ENCODE measurements at places on chromosomes 12 and 14.

- no peak for DNase-seq
Measured at GRCh38 chr14:58198086-58198485, 1.9 kb upstream of the ACTR10 start.

- no peak for DNase-seq
Measured at GRCh38 chr12:45257185-45257930, 41.5 kb downstream of the ANO6 start.

DNA sequence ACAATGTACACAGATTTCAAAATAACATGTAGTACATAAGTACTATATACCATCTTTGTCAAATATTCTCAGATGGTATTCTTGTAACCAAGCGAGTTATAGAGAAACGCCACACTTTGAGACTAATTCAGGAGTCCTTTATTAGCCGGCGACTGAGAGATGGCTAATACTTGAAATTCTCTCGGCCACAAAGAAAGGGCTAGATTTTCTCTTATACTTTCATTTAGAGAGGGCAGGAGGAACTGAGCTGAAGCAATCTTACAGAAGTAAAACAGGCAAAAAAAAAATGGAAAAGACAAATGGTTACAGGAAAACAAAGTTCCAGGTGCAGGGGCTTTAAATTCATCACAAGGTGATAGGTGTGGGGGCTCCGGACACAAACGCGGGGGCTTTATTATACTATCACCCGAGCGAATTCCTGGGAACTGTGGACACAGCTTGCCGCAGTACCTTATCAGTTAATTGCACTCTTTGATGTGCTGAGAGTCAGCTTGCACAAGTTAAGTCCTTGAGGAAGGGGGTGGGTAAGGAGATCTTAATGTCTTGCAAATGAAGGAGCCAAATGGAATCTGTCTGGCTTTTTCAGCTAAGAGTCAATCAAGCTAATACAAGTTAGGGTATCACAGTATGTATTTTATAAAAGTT is 382.3 kb downstream of the KCNH5 start:
- no peak for DNase-seq

DNA sequence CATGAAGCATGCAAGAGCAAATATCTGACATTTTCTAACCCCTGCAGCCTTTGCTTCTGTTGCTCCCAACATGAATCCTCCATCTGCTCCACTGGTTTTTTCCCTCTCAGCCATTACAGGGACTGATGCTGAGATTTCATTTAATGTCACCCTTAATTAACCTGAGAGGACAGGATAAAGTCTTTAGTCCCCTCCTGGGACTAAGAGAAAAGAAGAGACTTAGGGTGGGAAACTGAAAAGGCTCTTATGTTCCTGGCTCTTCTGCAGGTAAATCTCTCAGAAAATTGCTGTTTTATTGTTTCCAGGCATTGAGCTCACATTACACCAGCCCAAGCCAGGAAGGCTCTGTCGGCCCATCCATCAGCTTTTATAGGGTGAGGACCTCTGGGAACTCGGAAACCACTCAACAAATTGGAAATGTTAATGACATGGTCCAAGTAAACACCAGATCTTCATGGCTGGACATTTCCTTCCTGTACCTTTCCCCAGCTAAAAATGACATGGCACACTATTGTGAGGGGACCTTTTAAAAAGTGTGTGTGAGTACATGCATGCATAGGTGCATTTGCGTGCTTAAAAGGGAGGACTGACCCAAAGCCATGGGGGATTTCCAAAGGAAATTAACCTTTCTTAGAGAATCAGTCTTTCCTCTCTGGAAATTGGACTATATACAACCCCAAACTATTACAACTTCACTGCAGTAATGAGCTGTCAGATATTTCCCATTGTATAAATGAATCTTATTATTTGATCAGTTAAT is 408.1 kb upstream of the TMTC1 start:
- no peak for DNase-seq

DNA sequence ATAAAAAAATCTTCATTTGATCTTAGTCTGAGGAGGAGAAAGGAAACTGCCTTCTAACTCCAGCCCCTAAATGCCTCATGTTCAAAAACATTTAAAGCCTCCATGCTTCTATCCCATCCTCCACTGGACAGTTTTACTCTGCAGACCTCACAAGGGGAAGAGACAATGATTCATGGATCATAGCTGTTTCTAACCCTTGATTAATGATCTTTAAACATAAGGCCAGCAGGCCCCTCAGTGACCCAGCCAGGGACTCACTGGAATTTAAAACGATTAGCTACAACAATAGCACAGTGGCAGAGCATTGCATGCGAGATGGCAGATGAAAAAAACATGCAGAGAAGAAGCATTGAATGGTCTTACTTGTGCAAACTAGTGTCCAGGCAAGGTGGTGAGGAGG is 6.0 kb downstream of the DCTN2 start:
- DNase-seq: no peak

DNA sequence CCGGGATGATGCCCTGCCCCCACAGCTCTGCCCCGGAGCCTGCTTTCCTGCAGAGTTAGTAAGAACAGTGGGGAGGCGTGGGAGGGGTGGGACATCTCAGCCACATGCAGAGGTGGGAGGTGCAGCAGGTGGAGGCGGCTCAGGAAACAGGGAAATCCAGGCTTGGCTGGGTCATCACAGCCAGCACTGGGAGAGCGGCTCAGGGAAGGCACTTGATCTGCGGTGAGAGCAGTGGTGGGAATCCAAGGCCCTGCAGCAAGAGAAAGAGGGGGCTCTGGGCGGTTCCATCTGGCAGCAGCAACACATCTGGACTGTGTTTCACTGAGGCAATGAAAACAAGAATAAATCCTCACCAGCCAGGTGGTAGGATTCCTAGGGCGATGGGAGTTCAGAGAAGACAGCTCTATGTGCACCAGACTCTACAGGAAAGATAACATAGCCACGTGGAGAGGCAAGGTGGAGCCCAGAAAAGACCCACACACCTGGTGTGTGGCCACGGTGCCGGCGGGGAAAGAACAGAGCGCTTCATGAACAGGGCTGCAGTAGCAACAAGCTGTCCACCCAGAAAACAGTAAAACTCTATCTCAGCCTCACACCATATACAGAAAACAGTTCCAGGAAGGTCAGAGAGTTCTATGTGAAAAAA is 57.6 kb downstream of the CCDC85C start:
- no peak for DNase-seq

DNA sequence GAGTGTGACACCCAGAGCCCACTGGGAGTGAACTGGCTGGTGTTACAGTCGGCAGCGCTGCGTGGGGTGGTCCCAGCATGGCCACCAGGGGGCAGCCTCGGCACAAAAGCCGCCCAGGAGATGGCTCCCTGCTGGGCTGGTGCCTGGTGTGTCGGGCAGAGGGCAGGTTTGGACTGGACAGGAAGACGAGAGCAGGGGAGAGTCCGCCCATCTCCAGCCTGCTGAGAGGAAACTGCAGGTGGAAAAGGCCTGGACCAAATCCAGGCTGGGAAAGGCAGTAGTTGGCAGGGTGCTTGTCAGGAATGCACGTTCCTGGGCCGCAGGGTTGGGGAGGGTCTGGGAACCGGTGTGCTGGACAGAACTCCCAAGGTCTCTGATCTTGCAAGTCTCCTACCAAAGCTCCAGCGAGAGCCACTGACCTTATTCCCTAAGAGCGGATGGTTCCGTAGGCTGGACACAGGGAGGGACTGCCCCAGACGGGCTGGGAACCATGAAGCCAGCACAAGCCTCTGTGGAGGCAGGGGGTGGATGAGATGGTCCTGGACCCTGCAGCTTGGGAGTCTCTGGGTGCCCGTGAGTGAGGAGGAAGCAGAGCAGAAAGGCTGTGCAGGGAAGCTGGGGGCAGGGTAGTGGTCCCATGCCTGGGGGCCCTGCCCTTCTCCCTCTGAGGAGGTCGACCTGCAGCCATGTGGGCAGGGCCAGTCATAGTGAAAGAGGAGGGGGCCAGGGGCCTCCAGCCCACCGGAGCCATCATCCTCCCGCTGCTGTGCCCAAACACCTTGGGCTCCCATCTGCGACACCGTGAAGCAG is 1.8 kb downstream of the AHNAK2 start:
- DNase-seq: peak; percentile 96

DNA sequence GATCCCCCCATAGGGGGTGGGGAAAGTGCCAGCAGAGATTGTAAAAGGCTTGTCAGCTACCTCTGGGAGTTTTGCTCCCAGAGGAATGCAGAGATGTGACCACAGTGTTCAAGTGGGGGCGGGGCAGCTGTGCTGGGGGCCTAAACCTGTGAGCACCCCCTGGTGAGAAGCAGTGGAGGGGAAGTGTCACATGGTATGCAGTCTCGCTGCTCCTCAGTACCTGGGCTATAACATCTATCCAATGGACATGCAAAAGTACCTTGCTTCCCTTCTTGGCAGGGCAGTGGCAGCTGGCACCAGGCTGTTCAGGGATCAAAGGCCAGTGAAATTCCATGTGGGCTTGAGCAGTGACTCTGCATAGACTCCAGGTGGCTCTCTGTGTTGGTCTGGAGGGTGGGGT is 20.3 kb downstream of the OR4K2 start:
- no peak for DNase-seq

DNA sequence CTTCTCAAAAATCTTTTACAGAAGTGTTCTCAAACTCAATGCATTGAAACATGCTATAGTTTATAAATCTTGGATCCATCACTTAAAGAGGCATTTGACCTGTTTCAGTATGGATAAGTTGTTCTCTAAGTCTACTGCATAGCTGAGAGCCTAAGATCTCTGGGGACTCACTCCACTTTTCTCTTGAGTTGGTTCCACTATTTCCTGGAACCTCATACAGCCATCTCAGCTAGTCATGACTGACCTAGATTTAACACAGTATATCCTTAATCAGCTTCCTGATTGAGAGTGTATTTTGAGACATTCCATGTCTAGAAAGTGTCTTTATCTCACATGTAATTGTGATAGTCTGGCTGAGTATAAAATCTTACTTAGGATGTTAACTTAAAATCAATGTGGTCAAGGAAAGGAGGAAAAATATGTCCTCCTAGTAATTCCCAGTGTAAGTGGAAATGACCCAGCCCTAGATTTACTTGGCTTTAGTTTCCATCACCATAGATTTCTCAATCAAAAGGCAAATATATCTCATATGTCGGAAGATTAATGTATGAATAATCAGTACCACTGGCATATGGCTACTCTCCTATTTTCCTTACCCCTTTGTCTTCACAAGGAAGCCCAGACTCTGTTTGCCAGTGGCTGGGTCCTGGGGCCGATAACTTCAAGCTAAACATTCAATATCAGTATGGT is 61.9 kb downstream of the KICS2 start:
- DNase-seq: no peak

DNA sequence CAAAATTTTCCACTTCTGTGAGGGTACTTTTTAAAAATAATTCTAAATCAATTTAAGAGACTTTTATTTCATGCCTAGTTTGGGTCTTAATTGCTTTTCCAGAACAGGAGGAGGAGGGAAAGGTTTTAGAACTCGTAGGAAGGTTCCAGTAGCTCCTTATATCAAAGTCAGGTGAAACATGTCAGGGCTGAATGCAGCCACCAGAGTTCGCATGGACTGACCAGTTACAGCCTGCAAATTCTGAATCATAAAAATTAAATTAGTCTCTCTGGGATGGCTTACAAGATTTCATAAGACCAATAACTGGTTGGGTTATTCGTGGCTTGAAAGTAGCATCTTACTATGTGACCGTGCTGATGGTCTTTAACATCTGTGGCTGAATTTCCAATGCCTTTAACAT is 397 bp downstream of the BDKRB1 start:
- DNase-seq: no peak

DNA sequence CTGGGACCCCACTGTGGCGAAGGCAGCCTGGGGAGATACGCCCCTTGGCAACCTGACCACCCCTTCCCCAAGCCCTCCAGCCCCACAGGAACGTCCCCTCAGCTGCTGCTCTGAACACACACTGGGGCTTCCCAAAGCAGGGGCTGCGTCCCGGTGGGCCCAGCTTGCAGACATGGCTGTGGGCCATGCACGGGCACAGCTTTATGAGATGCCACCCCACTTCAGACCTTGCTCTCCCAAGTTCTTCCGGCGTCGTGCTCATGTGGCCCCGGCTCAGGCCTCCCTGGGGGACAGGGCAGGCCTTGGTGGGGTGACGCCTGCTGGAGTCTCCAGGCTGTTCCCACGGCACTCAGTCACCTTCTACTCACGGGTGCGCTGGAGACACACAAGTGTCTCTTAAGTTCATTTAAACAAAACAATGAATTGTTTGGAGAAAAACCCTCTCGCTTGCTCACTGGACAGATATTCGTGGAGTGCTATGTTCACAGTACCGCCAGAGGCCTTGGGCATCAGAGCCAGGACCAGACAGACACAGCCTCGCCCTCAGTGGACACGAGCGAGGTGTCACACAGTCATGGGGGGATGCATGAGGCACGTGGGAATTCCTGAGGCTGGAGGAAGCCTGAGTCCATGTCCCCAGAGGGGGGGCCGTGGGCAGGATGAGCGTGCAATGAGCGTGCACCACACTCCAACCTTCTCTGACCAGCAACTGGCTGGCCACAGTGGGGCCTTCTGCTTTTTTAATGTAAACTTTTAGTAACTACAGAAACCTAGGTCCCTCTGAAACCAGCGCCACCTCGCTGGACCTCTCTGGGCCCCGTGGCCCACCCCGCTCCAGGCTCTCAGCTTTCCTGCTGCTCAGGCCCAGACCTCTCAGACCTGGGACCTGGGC is 4.3 kb downstream of the GALNT9 start:
- no peak for DNase-seq

GRCh38 chr12:28870839-28871440 is 278.1 kb upstream of the FAR2 start:
- DNase-seq: no peak

DNA sequence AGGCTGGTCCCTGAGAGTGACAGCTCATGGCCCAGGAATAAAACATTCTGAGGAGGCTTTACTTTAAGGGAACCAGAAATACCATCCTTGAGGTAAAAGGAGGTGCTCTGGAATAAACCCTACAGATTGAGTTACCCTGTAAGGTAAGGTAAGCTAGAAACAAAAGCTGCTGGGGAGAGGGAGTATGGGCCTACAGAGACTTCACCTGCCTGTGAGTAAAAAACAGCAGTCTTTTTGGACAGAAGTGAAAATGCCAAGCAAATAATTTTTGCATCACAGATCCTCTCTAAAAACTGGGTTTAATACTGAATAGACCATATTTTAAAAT is 41.2 kb downstream of the CORO1C start:
- no peak for DNase-seq

- DNase-seq: no peak
Measured at GRCh38 chr12:113385282-113385882, 18.3 kb downstream of the SDS start.

DNA sequence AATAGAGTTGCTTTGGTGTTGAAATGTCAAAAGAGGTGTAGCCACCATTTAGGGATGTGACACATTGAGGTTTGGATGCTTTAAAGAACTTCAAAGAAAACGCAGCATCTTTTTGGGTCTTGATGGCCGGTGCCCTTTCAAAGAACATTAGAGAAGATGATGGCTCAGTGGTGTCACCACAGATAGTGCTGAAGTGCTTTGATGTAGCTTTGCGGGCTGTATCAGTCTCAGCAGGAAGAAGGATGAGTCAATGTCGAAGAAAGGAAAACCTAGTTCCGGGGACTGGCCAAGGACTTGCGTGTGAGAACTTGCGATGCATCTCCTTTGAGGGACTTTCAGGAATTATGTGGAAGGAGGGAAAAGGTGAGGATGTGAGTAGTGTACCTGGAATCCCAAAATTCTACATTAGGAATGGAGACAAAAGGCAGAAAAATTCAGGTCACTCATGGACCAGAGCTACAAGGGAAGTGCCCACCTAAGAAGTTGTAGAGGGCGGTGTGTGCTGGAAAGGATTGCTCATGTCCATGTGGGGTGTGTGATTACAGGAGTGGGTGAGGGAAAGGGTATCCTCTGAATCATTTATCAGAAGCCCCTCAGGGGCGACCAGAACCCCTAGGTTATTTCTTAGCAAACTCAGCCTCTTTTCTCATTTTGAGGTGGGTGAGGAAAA is 39.7 kb upstream of the GZMB start:
- DNase-seq: no peak

- DNase-seq: no peak
Measured at GRCh38 chr14:76771437-76771980, 10.2 kb downstream of the VASH1 start.

Data from mesenteric fat pad (tissue), 1 donor.